Fibroblast of villous mesenchyme (primary cell): ENCODE measurements at places on chromosomes 2 and 18.

GRCh38 chr2:66562304-66562685 lies 127.4 kb downstream of the MEIS1 start:
- DNase-seq: no peak

DNA sequence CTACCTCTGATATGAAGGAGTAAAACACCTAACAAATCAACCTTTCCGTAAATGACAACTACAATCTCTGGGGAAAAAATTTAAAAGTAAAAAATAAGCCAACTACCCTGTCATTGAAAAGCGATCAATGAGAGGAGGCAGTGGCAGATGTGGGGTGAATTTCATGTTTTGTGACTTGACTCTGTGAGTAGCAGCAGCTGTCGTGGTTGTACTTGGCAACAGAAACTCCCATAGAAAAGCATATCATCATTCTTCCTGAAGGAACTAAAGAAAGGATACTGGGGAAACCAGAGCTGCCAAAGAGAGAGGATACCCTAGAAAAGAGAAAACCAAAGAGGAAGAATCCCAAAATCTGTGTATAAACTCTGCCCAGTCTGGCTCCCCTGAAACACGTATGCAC lies 236.4 kb downstream of the TNS1 start:
- no peak for DNase-seq

- peak; percentile 10 for DNase-seq
Measured at GRCh38 chr2:75705921-75706320, 4.8 kb downstream of the GCFC2 start.

GRCh38 chr2:240875228-240876034 lies 6.8 kb downstream of the AGXT start:
- DNase-seq: no peak

DNA sequence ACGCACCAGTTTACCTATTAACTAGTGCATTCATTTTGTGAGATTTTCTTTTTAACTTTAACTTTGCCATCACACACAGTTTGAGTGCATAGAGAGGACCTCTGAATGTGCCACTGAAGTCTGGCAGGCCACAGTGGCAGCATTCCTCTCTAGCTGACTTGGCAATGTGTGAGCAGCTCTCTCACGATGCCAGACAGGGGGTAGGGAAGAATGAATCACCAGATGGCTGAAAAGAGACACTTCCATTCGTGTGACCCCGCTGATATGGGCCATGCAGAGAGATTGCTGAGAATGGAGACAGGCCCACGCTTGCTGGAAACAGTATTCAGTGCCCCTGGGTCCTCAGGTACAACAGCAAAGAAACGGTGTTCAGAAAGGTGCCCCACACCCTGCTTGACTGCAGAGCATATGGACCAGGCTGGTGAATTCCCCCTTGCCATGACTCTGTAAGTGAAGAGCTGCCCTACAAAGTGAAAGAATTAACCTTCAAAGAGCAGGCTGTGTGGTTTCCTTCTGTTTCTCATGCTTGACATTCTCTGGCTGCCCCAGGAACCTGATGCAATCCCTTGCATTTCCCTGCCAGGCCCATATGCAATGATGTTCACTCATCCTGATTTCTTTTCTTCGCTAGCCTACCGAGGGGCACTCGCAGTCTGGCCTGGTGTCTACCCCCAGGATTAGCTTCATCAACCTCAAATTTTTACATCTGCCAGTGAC lies 236.1 kb downstream of the CDH20 start:
- peak; percentile 72 for DNase-seq

- DNase-seq: peak; percentile 58
Measured at GRCh38 chr18:67509741-67510391, 6.7 kb downstream of the DSEL start.

DNA sequence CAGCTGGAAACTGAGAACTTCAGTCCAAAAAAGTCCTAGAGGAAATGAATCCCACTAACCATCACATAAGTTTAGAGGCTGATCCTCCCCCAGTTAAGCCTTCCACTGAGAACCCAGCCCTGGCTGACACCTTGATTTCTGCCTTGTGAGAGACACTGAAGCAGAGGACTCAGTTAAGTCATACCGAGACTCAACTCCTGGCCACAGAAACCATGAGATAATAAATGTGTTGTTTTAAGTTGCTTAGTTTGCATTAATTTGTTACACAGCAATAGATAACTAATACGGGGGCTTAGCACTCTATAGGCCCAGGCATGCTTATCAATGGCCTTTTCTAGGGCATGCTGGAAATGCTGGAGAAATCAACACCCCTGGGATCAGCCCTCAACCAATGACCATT lies 3.4 kb upstream of the ADD2 start:
- DNase-seq: no peak

DNA sequence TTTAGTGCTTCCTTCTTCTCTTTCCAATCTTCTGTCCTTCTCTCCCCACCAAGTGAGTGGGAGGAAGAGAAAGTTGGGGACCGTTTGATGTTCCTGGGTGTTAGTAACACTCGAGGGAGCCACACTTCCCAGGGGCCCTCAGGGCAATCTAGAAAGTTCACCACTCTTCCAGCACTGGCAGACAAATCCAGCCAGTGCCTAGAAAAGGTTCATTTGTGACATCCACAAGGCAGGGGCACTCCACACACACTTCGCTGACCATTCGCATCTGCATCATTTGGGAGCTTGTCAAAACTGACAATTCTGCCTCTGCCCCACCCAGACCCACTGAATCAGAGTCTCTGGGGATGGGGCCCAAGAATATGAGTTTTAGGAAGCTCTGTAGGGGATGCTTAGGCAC lies 86.8 kb upstream of the ST3GAL5 start:
- DNase-seq: no peak

DNA sequence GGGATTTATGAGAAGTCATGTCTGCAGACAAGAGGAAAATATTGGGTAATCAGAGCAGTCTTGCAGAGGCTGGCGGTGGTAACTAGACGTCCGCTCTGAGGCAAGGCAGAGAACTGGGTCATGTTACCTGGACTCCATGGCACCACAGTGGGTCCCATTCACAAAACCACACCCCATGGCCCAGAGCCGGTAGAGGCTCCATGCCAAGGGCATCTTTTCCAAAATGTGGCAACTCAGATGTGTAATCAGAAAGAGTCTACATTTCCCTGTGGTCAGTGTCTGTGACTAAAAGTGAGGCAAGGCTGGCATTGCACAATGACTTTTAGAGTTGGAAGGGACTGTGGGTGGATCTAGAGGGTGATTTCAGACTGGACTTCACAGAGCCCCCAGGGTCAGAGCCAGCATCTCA lies 113.1 kb downstream of the MREG start:
- DNase-seq: peak; percentile 72

GRCh38 chr2:231460073-231460835 lies 4.0 kb downstream of the NCL start:
- no peak for DNase-seq

- peak; percentile 87 for DNase-seq
Measured at GRCh38 chr2:127155947-127156346, 49.0 kb upstream of the BIN1 start.

DNA sequence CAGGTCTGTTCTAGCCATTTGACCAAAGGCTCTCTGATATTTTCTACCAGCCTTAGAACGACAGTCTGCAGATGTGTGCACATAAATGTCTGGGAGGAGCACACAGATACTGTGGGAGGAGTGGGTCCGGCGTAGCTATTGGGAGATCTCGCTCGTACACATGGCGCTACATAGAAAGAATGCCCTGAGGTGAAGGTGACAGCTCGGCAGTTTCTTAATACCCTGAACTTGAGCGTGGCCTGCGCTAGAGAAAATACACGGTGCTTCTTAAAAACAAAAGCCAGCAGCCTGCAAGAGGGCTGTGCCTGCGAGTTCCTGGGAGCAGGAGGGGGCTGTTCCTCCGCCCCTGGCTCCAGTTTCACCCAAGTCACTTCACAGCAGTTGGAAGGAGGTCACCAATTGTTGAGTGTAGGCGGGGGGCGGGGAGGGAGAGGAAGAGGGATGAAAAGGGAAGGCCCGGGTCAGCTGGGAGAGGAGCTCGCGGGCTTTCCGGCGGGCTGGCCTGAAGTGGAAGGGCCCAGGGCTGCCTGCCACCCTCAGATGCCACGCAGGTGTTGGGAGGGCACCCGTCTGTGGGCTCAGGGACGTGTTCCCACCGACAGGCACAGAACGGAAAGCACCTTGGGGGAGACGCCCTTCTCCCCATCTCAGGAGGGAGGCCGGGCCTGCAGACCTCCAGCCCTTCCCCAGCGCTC lies 124.7 kb upstream of the ZNF516 start:
- DNase-seq: peak; percentile 78

DNA sequence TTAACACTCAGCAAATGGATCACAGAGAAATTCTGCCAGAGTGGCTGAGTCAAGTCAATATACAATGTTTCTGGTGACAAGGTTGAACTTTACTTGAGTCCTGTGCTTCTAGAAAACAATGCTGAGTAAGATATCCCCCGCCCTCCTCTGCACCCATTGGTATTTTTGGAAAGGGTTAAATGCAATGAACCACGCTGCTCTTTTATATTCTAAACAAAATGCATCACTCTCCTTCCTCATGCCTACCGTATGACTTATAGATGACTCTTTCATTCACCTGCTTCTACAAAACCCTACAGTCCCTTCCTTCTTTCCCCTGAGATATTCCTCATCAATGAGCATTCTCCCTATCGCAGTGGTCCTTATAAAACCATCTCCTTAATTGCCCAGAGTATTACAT lies 168.8 kb downstream of the TXNL1 start:
- no peak for DNase-seq

GRCh38 chr18:31269566-31269965 lies 48.4 kb upstream of the DSG1 start:
- DNase-seq: no peak

DNA sequence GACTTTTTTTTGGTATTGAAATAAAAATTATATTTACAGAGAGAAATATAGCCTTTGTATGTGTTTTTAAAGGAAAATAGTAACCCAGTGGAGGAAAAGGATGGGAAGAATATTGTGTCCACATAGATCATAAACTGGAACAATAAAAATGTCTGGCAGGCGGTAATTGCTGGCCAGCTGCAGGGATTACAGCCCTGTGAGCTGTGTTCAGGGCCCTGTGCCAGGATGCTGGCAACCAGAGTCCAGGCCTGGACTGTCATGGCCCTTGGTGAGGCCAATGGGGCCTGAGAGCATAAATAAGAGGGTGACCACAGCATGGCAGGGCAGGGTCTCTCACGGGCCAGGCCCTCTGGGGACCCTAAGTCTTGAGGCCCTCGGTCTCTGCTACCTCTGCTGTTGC lies 171.2 kb downstream of the ACOXL start:
- no peak for DNase-seq

DNA sequence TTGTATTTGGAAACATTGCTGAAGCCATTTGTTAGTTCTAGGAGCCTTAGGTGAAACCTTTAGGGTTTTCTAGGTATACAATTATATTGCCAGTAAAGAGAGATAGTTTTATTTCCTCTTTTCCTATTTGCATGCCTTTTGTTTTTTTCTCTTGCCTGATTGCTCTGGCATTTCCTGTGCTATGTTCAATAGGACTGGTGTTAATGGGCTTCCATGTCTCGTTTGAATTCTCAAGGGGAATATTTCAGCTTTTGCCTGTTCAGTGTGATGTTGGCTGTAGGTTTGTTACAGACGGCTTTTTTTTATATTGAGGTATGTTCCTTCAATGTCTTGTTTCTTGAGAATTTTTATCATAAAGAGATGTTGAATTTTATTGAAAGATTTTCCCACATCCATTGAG lies 1054.9 kb upstream of the NXPH2 start:
- DNase-seq: no peak

DNA sequence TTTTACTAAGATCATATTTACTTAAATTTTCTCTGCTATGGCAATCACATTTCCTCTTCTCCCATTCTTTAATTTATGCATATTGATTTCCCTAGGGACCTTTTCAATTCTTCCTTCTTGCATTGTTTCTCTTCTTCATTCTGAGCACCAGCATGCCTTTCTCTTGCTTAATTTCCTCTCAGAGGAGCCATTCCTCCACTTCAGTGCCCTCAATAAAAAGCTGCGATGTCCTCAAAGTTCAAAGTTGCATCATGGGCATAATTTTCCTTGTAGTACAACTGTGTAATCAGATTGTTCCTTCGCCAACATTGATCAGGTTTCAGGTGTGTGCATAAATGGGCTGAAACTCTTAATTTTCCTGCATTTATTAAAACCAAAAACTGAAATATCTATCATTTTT lies 21.8 kb upstream of the CD226 start:
- no peak for DNase-seq

GRCh38 chr2:82320296-82320695 lies 2015.7 kb upstream of the LRRTM1 start:
- DNase-seq: no peak

DNA sequence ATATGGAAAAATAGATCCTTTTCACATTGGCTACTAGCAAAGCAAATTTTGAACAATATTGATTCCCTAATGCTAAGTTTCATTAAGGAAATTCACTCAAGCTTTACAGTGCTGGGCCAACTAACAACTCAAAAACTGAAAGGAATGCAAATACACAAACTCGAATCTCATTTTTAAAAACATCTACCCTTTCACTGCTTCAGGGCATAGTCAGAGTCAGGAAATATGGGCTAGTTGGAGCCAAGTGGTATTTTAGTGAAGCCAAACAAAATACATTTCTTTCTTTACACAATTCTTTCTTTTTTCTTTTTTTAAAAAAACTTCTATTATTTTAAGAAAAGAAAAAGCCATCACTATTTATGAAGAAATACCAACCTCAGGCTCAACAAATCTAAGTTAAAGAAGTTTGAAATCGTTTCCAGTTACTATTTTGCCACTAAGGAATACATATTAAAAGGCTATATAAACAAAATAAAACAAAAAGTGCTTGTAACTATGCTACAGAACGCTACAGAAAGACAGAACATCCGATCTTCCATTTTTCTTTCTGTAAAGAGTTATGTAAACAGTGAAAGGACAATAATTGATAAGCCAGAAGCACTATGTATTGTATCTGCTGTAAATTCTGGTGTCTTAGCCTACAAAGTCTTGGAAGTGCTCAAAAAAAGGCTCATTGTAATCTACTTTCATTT lies 113.6 kb upstream of the STK17B start:
- DNase-seq: peak; percentile 32

DNA sequence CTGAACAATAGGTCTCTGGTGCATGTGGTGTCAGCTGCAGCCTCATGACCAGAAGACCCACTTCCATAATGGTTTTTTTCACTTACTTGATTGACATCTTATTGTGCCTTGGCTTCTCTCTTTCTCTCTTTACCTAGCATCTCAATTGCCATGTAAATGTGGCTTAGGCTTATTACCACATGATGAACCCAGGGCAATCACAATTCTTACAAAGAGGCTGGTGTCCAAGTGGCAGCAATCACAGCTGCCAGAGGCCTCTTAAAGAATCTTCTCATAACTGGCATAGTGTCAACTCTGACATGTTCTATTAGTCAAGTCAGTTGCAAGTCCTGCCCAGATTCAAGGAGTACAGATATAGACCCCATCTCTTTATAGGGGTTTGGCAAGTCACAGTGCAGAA lies 1224.8 kb downstream of the SUCLG1 start:
- no peak for DNase-seq
